ENCODE measurements at places on chromosomes 12 and 14.

GRCh38 chr14:82549306-82549990 lies 1015.8 kb upstream of the SEL1L start:
- no peak for DNase-seq

DNA sequence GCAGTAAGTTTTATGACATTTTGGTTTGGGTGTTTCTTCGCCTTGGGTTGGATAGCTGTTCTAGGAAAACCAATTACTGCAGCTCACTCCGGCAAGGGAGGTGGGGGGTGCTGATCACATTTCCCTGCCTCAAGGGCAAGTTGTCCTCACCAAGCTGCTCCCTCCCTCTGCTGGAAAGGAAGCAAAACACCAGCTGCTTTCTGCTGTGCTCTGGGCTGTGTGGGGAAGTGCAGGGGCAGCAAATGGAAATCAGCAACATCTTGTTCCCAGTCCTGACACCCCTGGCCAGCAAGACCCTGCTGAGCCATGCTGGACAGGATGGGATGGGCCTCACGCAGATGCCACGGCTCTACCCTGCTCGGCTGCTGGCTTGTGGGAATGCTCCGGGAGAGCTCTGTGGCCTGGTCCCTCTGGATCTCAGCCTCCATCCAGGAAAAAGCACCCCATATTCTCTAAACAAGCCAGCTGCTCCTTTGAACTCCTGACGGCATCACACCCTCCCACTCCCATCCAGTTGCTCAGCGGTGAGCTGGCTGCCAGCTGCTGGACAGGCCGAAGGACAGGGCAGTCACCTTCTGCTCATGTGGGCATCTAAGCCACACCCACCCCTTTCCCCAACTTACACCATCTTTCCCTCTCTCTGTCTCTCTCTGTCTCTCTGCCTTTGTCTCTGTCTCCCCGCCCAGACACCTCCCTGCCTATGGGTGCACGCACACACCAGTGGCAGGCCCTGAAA lies 52.4 kb upstream of the EIF5 start:
- DNase-seq, result peak; percentile 96

DNA sequence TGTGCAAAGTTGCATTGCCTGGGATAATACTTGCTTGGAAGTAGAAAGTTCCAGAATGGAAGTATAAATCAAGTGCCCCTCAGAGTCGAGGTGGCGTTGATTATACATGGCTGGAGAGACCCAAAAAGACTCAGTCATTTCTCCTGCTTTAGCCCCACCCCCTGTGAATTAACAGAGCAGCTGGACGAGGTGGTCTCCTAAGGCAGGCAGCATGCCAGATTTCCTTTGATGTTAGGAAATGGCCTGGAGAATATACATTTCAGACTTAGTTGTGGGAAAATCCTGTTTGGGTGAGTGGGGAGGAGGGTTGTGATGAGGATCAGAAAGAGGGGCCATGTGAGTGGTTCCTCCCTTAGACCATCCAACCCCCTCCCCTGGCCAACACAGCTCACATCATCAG lies 406.1 kb upstream of the TMPO start:
- peak; percentile 69 for DNase-seq

GRCh38 chr14:59123975-59124374 lies 64.5 kb upstream of the DAAM1 start:
- DNase-seq, result peak; percentile 41

GRCh38 chr12:52808573-52809160 lies 5.2 kb downstream of the KRT4 start:
- no peak for DNase-seq

GRCh38 chr12:25194722-25195055 lies 271 bp downstream of the DNAI7 start:
- no peak for DNase-seq

GRCh38 chr14:94097091-94097490 lies 13.4 kb upstream of the IFI27 start:
- DNase-seq, result no peak

DNA sequence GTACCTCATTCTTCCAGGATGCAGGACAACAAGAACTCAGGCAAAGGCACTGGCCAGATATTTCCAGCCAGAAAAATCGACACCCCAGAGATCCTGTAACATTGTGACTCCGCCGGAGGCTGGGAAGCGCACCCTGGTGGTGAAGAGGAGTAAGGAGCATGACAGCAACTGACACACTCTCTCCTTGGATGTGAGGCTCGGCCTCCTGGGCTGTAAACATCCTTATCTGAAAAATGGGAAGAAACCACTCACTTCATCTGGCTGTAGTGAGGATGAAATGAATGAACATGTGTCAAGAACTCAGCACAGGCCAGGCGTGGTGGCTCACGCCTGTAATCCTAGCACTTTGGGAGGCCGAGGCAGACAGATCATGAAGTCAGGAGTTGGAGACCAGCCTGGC lies 27.5 kb downstream of the TCHP start:
- DNase-seq, result no peak

GRCh38 chr14:83133981-83134645 lies 1600.5 kb upstream of the SEL1L start:
- DNase-seq, result no peak

DNA sequence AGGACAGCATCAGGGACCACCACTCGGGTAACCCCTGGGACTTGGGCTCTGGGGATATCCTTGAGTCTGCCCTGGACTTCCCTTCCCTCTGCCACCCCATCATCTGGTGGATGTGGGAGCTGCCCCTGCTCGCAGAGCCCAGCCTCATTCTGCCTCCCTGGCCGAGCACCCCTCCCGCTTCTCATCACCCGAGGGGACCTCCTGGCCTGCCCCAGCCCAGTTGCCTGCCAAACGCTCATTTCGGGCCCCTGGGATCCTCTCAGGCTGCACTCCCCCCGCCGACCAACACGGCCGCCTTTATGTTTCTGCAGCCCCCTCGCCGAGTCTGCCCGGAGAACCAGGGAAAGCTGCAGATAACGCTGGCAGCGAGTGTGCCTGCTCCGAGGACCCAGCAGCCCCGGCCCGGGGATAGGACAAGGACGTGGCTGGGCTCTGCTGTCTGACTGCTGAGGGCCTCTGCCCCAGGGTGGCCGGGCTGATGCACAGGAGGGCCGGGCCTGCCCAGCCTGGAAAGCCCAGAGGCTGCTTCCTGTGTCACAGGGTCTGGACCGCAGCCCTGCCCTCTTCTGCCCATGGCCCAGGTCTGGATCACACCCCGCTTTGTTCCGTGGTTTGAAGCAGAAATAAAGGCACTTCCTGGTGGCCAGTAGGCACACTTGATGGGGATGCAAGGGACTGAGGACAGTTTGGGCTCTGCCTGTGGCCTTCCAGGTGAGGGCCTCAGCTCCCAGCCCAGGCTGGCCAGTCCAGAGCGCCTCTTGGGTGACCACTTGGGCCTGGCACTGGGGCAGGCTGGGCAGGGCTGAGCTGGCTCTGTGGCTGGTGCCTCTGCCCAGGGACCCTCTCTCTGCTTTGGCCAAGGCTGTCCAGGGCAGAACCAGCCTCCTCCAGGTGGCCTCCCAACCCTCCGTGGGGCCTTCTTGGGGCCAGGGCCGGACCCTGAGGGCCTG lies 4.9 kb upstream of the EXOC3L4 start:
- DNase-seq, result no peak

DNA sequence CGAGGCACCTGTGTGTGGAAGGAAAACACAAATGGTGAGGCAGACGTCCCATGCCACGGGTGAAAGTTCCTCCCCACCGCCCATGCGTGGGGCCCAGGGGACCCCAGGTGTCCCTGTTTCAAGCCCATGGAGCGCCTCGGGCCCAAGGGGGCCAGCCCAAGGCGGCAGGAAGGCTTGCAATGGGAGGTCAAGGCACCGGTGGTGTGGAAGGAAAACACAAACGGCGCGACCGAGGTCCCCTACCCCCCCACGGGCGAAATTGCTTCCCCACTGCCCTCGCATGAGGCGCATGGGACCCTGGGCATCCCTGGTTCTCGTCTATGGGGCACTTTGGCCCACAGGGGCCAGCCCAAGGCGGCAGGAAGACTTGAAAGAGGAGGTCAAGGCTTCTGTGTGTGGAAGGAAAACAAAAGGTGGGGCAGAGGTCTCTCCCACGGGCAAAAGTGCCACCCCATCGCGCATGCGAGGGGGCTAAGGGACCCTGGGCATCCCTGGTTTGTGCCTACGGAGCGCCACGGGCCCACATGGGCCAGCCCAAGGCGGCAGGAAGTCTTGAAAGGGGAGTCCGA lies 379.4 kb downstream of the ALG10 start:
- no peak for DNase-seq

Measured in NCI-H1694 (cell line).